ENCODE measurements at places on chromosomes 6 and 20. TPM values are rescaled to one million over a fixed set of nuclear protein-coding genes. Genes with fewer than 3 reads are reported as not detected.

Gene PLN
- not detected for total RNA-seq

Gene DPPA5
- total RNA-seq = not detected

DNA sequence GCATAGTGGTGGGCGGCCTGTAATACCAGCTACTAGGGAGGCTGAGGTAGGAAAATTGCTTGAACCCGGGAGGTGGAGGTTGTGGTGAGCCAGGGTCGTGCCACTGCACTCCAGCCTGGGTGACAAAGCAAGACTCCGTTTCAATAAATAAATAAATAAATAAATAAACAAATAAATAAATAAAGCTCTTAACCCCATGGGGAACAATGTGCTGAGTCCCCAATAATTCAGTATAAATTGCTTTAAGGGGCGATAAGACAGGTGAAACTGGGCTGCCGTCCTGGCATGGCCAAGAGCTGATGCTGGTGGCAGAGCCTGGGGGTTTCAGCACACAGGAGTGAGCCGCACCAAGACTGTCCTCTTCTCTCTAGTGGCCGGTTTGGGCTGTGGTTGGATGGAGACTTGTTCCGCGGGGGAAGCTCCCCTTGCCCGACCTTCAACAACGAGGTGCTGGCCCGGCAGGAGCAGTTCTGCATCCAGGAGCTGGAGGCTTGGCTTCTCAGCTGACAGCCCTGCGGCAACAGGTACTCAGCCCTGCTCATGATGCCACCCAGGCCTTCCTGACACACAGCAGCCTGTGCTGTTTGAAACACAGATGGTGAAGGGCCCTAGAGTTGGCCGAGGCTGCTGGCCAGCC is 13.1 kb downstream of the TLDC2 start:
- peak; percentile 79 for DNase-seq

GRCh38 chr6:142872376-142872775 is 72.6 kb downstream of the HIVEP2 start:
- no peak for DNase-seq

- no peak for DNase-seq
These were observed 32.3 kb downstream of the SNX9 start for GRCh38 chr6:157855325-157855724.

- no peak for DNase-seq
These were observed 34.6 kb upstream of the LAMA2 start for GRCh38 chr6:128848212-128848935.
